ENCODE measurements at places on chromosomes 3 and 15.

- DNase-seq = peak; percentile 85
These were observed 23.9 kb upstream of the SLTM start for GRCh38 chr15:58957101-58957973.

- no peak for DNase-seq
These were observed 5.4 kb upstream of the SLC6A6 start for GRCh38 chr3:14397046-14397445.

DNA sequence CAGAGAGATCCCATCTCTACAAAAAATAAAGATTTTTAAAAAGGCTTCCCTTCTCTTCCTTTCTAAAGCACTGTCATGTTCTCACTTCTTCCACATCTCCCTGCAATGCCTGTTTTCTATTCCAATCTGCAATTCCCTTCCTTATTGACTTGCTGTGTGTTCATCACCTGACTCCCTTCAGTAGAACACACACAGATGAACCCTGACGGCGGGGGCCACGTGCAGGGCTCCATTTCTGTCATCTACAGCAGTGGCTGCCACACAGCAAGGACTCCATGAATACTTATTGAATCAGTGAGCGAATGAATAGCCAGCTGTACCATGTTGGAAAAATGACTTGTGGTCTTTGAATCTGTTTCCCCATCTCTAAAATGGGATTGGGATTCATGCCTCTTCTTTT lies 26.1 kb downstream of the BHLHE40 start:
- DNase-seq = no peak

DNA sequence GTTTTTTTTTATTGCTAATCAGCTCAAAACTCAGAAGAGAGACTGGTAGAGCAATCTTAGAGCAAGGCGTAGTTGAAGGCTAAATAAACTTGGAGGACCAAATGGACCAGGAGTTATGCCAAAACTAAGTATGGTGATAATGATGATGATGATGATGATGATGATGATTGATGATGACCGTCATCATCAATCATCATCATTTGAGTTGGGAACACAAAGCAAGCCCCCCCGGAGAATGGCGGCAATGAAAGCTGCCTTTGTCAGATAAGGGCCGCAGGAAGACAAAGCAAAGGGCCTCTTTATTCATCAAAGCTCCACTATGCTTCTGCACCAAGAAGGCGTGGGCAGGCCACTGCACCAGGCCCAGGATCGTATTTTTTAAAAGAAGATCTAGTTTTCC lies 82.1 kb upstream of the RAD18 start:
- DNase-seq = no peak

GRCh38 chr3:94647131-94647530 lies 584.3 kb downstream of the NSUN3 start:
- no peak for DNase-seq

GRCh38 chr3:37725842-37726241 lies 135.8 kb upstream of the CTDSPL start:
- no peak for DNase-seq

DNA sequence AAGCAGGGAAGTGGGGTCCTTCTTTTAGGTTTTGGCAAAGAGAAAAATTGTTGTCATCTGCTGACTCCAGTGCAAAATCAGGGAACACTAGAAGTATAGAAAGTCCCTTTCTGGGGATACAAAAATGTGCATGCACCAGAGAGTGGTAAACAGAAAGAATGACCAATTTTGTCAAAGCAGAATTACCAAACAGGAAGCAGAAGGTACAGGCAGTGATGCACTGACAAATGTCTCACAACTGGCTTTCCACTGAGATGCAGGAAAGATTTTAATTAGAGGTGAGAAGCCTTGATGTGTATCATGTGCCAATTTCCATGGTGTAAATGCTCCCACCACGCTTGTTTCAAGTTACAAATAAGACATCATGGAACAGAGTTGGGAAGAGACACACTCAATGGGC lies 66.0 kb downstream of the TRIM69 start:
- no peak for DNase-seq

DNA sequence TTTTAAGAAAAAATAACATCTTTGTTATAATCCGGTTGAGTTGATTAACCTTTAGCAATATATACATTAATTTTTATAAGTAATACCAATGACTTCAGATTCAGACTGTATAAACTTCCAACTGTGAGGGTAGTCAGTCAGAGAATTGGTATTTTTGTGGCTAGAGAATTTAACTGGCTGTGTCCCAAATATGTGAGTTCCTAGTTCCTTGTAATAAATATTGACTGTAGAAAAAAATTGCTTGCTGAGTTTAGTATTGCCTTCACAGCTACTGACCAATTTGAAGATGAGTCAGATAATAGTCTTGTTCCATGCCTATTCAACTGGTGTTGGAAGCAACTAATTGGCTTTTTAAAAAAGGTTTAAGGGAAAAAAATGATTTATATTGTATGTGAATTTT lies 210.8 kb downstream of the GAP43 start:
- no peak for DNase-seq

DNA sequence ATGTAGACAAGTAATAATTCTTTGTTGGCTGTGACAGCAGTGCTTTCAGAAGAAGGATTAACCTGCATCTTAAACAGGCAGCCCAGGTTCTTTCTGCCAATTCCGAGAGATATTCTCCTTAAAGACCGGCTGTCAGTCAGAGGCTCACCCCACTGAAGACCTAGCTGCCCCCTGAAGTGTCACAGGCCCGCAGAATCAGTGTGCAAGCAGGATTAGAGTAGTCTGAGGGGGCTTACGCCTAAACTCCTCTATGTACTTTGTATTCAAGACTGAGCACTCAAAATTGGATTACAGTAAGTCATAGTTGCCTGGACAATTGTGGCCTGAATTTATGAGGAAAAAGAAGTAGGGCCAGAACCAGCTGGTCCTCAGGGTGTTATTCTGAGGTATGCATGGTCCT lies 342.9 kb downstream of the CLSTN2 start:
- DNase-seq = peak; percentile 9

DNA sequence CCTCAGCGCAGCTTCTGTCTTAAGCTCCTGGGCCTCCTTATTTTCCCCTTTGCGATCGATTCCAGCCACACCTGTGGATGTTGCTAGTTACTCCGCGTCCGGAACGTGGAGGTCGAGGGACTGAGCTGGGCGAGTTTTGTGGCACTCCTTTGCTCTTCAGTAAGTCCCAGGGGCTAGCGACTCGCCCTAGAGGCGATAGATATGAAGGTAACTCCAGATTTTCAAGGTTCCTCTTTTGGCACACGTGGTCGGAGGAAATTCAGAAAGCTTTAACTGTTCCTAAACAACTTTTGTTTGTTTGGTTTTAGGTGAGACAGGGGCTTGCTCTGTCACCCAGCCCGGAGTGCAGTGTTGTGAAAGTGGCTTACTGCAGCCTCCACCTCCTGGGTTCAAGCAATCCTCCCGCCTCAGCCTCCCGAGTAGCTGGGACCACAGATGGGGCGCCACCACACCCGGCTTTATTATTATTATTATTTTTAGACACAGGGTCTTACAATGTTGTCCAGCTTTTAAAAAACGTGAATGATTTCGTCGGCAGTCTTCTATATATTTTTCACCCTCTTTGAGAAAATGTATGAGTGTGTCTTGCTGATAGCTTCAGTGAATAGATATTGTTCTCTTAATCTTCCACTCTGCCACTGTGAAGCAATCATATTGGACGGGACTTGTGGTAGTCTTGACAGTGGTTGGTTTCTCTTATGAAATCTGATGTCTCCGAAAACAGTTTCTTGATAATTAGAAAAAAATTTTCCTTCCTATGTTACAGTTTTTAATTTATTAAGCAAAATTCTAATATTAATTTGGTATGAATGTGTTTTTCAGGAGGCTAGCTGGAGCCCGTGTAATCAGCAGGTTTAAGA lies 785 bp downstream of the MFSD1 start:
- DNase-seq = peak; percentile 25

- DNase-seq = no peak
These were observed 59.4 kb upstream of the FLNB start for GRCh38 chr3:57948781-57949242.
